ENCODE measurements at places on chromosomes 5 and 9. TPM values are rescaled to one million over a fixed set of nuclear protein-coding genes. Genes with fewer than 3 reads are reported as not detected.

- no peaks in the 10 kb centered on the region for H3K27me3 ChIP-seq
- no peak overlapping the region for H3K27ac ChIP-seq
- DNase-seq, result no peak
- H3K36me3 ChIP-seq, result no peaks in the 10 kb centered on the region
- no peak overlapping the region for H3K4me3 ChIP-seq
These were observed 85.9 kb downstream of the BOD1 start for GRCh38 chr5:173530547-173530946.

PCA3 gene
- polyA plus RNA-seq, result 0.07 TPM

- H3K4me1 ChIP-seq, result no peaks in the 10 kb centered on the region
- H3K4me3 ChIP-seq, result no peak overlapping the region
- no peaks in the 10 kb centered on the region for H3K27me3 ChIP-seq
- no peaks in the 10 kb centered on the region for H3K36me3 ChIP-seq
- DNase-seq, result no peak
These were observed 190.8 kb downstream of the CDH12 start for GRCh38 chr5:22662391-22662790.

TAF11L10 gene
- polyA plus RNA-seq, result not detected

DNA sequence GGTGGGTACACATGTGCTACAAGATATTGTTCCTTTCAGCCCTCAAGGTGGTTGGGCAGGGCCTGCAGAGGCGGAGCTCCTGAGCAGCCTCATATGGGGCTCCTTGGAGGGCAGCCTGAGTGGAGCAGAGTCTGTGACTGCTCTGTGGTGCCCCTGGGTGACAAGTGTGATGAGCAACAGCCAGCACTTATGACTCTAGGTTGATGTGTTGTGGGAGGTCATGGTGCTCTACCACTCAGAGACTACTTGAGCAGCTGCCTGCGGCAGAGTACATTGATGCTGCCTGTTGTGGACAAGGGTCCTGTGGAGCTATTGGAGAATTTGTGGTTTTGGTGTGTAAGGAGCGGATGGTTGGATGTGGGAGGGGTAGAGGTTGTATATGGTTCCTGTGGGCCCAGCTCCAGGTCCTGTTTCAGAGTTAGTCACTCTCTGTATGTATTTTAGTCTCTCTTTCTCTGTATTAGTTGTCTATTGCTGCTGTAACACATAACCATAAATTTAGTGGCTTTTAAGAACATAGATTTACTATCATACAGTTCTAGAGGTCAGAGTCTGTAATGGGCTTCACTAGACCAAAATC, 141.3 kb downstream of the SREK1 start:
- no peaks in the 10 kb centered on the region for H3K4me1 ChIP-seq
- no peaks in the 10 kb centered on the region for H3K36me3 ChIP-seq
- no peaks in the 10 kb centered on the region for H3K27me3 ChIP-seq
- no peak overlapping the region for H3K27ac ChIP-seq
- no peak for DNase-seq
- no peak overlapping the region for H3K4me3 ChIP-seq

GRCh38 chr5:113128082-113128481, 151.5 kb downstream of the DCP2 start:
- H3K4me3 ChIP-seq, result no peak overlapping the region
- H3K4me1 ChIP-seq, result no peaks in the 10 kb centered on the region
- H3K27me3 ChIP-seq, result no peaks in the 10 kb centered on the region
- DNase-seq, result no peak

GRCh38 chr9:83266666-83267496, 203.9 kb upstream of the RASEF start:
- peak overlapping the region; percentile 60 for H3K4me3 ChIP-seq
- DNase-seq, result peak; percentile 73

- H3K27ac ChIP-seq, result no peak overlapping the region
- H3K4me1 ChIP-seq, result no peaks in the 10 kb centered on the region
- H3K27me3 ChIP-seq, result no peaks in the 10 kb centered on the region
- H3K4me3 ChIP-seq, result no peak overlapping the region
- H3K36me3 ChIP-seq, result no peaks in the 10 kb centered on the region
These were observed 69.9 kb downstream of the INSYN2B start for GRCh38 chr5:169910393-169910792.

DNA sequence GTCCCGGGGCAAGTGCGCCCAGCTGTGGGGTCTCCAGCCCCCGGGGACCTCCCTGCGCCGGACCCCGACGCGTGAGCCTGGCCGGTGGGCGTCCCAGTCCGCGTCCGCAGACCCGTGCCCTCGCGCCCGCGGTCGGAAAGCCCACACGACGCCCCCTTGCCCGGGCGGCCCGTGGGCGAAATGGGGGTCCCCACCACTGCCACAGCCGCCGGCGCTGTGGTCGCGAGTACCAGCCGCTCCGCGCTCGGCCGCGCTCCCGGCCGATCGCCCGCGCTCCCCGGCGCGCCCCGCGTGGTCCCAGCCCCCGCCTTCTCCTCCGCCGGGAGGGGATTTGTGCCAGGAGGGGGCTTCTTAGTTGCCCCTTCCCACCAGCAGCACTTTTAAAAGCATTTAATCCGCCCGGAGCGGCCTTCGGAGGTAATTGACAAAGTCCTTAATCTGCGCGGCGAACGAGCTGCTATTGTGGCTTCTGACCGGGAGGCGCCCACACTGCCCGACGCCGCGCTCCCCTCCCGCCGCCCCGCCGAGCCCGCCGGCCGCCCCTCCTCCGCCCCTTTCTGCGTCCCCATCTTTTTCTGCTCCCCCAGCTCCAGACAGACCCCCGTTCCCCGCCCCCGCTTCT, 469 bp upstream of the FIBCD1 start:
- DNase-seq, result no peak
- H3K4me1 ChIP-seq, result peaks cover 7% of the 10 kb centered on the region
- no peaks in the 10 kb centered on the region for H3K27me3 ChIP-seq

DNA sequence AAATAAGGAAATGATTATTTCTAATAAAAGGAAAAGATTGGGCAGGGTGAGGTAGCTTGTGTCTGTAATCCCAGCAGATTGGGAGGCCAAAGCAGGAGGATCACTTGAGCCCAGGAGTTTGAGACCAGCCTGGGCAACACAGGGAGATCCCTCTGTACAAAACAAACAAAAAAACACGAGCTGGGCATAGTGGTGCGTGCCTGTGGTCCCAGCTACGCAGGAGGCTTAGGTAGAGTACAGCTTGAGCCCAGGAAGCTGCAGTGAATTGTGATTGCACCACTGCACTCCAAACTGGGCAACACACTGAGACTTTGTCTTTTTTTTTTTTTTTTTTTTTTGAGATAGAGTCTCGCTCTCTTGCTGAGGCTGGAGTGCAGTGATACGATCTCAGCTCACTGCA, 18.8 kb downstream of the GDA start:
- DNase-seq, result no peak
- peaks cover 11% of the 10 kb centered on the region for H3K4me1 ChIP-seq
- no peaks in the 10 kb centered on the region for H3K27me3 ChIP-seq
- H3K4me3 ChIP-seq, result no peak overlapping the region
- no peak overlapping the region for H3K27ac ChIP-seq

- peaks cover 27% of the 10 kb centered on the region for H3K4me1 ChIP-seq
- no peaks in the 10 kb centered on the region for H3K36me3 ChIP-seq
- H3K27ac ChIP-seq, result no peak overlapping the region
- no peak overlapping the region for H3K4me3 ChIP-seq
- H3K27me3 ChIP-seq, result no peaks in the 10 kb centered on the region
These were observed 40.3 kb downstream of the NEK6 start for GRCh38 chr9:124297915-124298645.

PCDHA3 gene
- polyA plus RNA-seq, result not detected

GRCh38 chr5:128082551-128083032, 974 bp upstream of the SLC12A2 start:
- H3K4me1 ChIP-seq, result peaks cover 31% of the 10 kb centered on the region
- H3K36me3 ChIP-seq, result no peaks in the 10 kb centered on the region
- no peak for DNase-seq
- H3K4me3 ChIP-seq, result peak overlapping the region; percentile 89

FBP2 gene
- polyA plus RNA-seq, result 18.9 TPM

- no peak overlapping the region for H3K4me3 ChIP-seq
- DNase-seq, result no peak
- H3K27ac ChIP-seq, result no peak overlapping the region
- no peaks in the 10 kb centered on the region for H3K36me3 ChIP-seq
- H3K4me1 ChIP-seq, result no peaks in the 10 kb centered on the region
- H3K27me3 ChIP-seq, result no peaks in the 10 kb centered on the region
These were observed 673.9 kb upstream of the RGMB start for GRCh38 chr5:98099448-98100105.

DND1 gene
- polyA plus RNA-seq, result 0.61 TPM

GRCh38 chr5:123046222-123046621, 9.7 kb upstream of the PPIC start:
- DNase-seq, result no peak
- H3K36me3 ChIP-seq, result no peaks in the 10 kb centered on the region
- H3K27me3 ChIP-seq, result no peaks in the 10 kb centered on the region
- H3K4me3 ChIP-seq, result no peak overlapping the region
- no peak overlapping the region for H3K27ac ChIP-seq

- no peaks in the 10 kb centered on the region for H3K36me3 ChIP-seq
- no peak for DNase-seq
- H3K4me3 ChIP-seq, result no peak overlapping the region
- H3K27ac ChIP-seq, result no peak overlapping the region
These were observed 116.6 kb upstream of the ADAMTSL1 start for GRCh38 chr9:18357321-18357720.

RFESD gene
- polyA plus RNA-seq, result 4.0 TPM

GRCh38 chr9:92666912-92667532, 2.9 kb downstream of the IPPK start:
- peaks cover 27% of the 10 kb centered on the region for H3K4me1 ChIP-seq
- no peaks in the 10 kb centered on the region for H3K36me3 ChIP-seq
- no peaks in the 10 kb centered on the region for H3K27me3 ChIP-seq
- DNase-seq, result peak; percentile 17
- H3K27ac ChIP-seq, result no peak overlapping the region

- H3K27ac ChIP-seq, result no peak overlapping the region
- H3K27me3 ChIP-seq, result no peaks in the 10 kb centered on the region
- peaks cover 10% of the 10 kb centered on the region for H3K4me1 ChIP-seq
- no peak for DNase-seq
- no peak overlapping the region for H3K4me3 ChIP-seq
These were observed 65.8 kb downstream of the SETX start for GRCh38 chr9:132288966-132289365.

DNA sequence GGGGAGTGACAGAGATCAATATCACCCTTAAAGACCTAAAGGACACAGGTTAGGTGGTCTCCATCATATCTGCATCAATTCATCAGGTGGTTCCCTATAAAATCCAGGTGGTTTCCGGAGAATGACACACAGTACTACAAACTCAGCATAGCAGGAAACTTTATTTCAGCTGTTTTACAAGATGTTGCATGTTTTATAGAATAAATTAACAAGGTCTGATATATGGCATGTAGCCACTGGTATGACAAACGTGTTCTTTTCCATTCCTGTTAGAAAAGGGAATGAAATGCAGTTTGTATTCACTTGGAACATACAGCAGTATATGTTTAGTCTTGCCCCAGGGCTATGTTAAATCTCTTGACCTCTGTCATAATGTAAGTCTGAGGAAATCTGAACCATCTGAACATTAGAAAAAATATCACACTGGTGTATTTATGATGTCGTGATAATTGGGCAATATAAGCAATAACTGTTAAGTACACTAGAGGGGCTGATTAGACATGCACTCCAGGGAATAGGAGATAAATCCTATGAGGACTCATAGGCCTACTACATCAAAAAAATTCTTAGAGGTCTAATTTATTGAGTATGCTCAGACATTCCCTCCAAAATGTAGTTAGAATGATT, 42.2 kb upstream of the TNFSF8 start:
- no peaks in the 10 kb centered on the region for H3K4me1 ChIP-seq
- no peak overlapping the region for H3K27ac ChIP-seq
- DNase-seq, result no peak
- no peak overlapping the region for H3K4me3 ChIP-seq
- no peaks in the 10 kb centered on the region for H3K27me3 ChIP-seq

- DNase-seq, result no peak
- no peak overlapping the region for H3K4me3 ChIP-seq
- H3K27me3 ChIP-seq, result no peaks in the 10 kb centered on the region
- H3K27ac ChIP-seq, result no peak overlapping the region
These were observed 585.5 kb downstream of the TLE1 start for GRCh38 chr9:81103597-81104471.

DNA sequence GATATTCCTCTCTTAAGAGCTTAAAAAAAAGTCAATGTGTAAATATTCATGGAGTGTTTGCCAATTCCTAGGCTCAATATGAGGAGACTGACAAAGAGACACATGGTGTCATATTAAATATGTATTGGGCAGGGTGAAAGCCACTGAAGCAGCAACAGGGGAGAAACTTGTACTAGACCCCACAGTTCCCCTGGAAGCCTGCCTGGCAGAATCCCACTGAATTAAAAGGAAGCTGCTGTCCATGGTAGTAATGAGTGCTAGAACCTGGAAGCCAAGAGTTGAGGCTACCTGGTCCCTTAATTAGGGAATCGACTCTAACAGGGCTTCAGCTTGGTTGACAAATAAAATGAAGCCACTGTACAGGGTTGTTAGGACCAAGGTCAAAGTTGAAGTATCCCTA, 129.4 kb upstream of the GPR151 start:
- no peak for DNase-seq
- no peak overlapping the region for H3K27ac ChIP-seq
- H3K27me3 ChIP-seq, result no peaks in the 10 kb centered on the region
- H3K4me1 ChIP-seq, result no peaks in the 10 kb centered on the region
- H3K4me3 ChIP-seq, result no peak overlapping the region

- H3K4me1 ChIP-seq, result peaks cover 20% of the 10 kb centered on the region
- peak overlapping the region; percentile 91 for H3K27ac ChIP-seq
- no peak for DNase-seq
- H3K36me3 ChIP-seq, result peaks cover 29% of the 10 kb centered on the region
These were observed 1.1 kb downstream of the GNPDA1 start for GRCh38 chr5:142011572-142012185.

GRCh38 chr9:127557998-127558546, 54.0 kb upstream of the STXBP1 start:
- H3K36me3 ChIP-seq, result no peaks in the 10 kb centered on the region
- H3K27me3 ChIP-seq, result no peaks in the 10 kb centered on the region
- no peak for DNase-seq
- H3K27ac ChIP-seq, result peak overlapping the region; percentile 30

- peaks cover 12% of the 10 kb centered on the region for H3K27me3 ChIP-seq
- no peak for DNase-seq
- H3K36me3 ChIP-seq, result no peaks in the 10 kb centered on the region
- no peaks in the 10 kb centered on the region for H3K4me1 ChIP-seq
These were observed 1.1 kb upstream of the S1PR3 start for GRCh38 chr9:88990041-88990728.

GRCh38 chr5:174751154-174752000, 27.0 kb downstream of the MSX2 start:
- no peaks in the 10 kb centered on the region for H3K36me3 ChIP-seq
- H3K27me3 ChIP-seq, result peaks cover 17% of the 10 kb centered on the region
- peak overlapping the region; percentile 57 for H3K4me3 ChIP-seq
- H3K27ac ChIP-seq, result no peak overlapping the region

DNA sequence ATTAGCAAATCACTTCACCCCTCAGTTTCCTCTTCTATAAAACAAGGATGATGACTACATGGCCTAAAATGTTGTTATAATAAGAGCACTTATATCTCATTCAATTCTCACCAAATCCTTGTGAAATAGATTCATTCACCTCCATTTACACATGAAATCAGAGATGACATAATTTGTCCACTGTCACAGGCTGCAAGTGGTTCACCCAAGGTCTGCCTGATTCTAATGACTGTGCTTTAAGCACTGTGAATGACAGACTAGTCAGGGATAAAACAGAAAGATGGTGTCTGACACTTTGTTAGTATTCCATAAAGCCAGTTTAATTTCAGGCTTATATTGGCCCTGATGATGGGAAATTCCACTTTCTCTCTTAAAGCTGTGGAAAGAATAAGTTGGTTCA, 209.5 kb downstream of the MAPKAP1 start:
- no peaks in the 10 kb centered on the region for H3K27me3 ChIP-seq
- H3K4me3 ChIP-seq, result no peak overlapping the region
- H3K36me3 ChIP-seq, result no peaks in the 10 kb centered on the region
- no peak overlapping the region for H3K27ac ChIP-seq

SEMA6A gene
- 1.5 TPM for polyA plus RNA-seq

ZMAT2 gene
- polyA plus RNA-seq, result 136 TPM

GRCh38 chr5:2833556-2833955, 82.1 kb upstream of the IRX2 start:
- no peak overlapping the region for H3K27ac ChIP-seq
- DNase-seq, result no peak
- no peak overlapping the region for H3K4me3 ChIP-seq

Data from psoas muscle (tissue), 8 donors.